GM04504 (cell line): ENCODE measurements at places on chromosomes 7 and 10.

DNA sequence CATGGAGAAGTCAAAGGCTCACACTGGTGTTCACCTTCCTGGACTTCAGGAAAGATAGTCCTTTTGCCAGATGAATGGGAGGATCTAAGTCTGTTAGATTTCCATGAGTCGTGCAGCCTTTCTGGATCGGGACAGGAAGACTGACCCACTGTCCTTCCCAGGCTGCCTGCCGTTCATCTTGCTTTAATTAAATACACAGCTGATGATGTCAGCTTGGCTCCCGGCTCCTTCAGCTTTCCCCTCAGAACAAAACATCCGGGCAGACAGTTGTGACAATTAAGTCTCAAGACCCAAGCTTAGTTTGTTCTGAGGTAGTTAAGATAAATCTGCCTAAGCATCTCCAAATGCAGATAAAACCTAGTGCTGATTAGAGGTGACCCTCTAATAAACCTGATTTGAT lies 58.6 kb downstream of the AUTS2 start:
- peak; percentile 43 for DNase-seq

- DNase-seq, result no peak
These were observed 252.6 kb downstream of the CELF2 start for GRCh38 chr10:11270135-11270857.

DNA sequence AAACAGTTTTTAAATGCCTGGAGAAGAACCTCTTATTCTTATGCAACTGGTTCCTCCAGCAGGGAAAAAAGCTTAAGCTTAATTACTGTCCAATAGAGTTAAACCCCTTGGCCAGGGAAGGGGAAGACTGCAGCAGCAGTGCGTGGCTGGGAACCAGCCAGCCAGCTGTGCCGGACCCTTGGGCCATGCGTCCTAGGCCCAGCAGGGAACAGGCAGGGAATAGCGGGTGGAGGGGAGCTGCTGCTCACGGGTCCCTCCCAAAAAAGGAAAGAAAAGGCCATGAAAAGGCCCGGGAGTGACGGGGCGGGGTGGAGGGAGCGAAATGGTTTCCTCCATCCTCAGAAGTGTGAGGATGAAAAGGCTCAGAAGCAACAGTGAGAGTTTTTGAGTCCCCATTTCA lies 35.2 kb upstream of the HECW1 start:
- no peak for DNase-seq

DNA sequence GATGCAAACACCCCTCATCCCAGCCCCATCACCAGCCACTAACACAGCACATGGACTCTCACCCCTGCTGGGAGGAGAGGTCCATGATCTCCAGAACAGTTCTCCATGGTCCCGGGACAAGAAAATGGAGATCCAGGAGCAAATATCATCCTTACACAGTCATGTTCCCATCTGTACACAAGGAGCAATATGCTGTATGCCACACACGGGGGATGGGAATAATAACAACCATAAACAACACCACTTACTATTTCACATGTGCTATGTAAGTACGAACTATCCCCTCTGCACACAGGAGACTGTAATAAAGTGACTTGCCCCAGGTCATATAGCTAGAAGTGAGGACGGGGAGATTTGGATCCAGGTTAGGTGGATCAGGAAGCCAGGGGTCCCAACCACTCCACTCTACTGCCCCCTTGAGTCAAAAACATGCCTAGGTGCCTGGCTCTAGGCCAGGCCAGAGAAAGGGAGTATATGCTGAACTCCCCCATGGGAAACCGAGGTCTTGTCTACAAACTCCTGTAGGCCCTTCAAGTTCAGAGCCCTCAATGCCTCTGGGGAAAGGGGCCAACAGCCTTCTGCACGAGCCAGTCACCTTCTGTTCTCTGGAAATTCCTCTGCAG lies 34.1 kb downstream of the LRRC20 start:
- no peak for DNase-seq

DNA sequence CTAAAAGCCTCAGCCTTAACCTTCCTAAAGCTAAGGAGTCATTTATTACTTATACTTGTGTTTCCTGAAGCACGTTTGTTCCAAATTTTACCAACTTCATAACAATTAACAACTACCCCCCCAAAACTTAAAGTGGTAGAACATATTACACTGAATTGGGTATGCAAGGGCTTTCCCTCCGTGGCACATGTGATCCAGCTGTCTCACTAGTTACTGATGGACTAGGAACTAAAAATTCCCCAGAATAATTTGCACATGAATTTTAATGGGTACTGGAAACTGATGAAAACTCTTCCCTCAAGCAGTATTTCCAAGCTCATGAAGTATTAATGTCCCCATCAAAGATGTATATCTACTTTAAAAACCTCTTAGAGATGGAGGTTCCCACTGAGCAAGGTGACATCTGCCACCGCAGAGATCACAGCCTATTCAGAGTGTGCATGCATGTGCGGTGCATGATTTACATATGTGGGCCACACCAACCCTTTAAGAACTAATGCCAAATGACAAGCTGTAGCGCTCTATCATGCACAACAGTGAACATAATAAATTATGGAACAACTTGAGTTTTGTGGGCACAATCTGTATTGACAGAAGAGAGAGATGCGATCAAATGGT lies 139.9 kb upstream of the ADCY1 start:
- no peak for DNase-seq

DNA sequence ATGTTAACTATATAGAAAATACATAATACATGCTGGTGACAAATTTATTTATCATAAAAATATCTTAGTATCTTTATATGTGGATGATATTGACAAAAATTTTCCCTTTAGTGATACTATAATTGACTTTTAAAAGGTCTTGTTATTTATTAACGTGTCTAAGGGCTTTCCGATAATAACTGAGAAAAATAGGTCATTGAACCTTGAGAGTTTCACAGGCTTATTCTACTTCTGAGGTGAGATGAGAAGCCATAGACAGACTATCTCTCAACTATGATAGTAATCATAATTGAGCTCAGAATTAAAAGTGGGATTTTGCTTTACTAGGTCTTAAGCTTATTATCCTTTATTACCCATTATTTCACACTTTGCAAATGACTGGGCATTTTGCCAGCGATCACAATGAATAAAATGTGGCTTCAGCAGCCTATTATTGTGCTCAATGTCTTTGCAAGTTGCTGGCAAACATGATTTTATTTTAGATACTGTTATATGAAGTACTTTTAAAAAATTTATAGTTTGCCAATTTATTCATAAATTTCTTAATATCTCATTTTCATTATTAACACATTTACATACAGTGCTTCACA lies 574.5 kb downstream of the ZWINT start:
- no peak for DNase-seq

DNA sequence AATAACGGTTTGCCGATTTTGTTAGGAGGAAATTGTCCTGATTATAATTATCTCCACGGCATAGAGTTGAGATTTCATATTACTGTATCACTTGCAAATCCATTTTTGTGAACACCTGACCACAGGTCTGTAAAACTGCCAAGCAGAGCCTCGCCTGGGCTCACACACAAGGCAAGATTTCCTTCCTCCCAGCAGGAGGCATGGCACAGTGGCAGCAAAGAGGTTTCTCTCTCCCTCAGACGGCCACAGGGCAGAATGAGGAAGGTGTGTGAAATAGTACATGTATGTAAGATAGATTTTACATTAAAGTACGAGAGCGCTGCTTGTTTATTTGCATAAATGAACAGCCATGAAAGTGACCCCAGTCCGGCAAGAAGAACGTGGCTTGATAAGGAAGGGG lies 130.1 kb downstream of the CELF2 start:
- DNase-seq, result no peak

DNA sequence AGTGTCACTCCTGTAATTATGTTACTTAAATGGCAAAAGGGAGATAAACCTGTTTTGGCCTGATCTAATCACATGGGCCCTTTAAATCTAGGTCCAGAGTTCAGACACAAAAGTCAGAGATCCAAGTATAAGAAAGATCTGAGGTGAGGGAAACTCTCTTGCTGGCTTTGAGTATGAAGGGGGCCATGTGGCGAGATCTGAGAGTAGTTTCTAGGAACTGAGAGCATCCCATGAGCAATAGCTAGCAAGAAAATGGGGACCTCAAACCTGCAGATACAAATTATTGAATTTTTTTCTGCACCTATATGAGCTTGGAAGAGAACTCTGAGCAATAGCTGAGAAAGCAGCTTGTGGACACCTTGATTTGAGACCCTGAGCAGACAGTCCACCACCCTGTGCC lies 27.6 kb downstream of the ANKRD7 start:
- no peak for DNase-seq

DNA sequence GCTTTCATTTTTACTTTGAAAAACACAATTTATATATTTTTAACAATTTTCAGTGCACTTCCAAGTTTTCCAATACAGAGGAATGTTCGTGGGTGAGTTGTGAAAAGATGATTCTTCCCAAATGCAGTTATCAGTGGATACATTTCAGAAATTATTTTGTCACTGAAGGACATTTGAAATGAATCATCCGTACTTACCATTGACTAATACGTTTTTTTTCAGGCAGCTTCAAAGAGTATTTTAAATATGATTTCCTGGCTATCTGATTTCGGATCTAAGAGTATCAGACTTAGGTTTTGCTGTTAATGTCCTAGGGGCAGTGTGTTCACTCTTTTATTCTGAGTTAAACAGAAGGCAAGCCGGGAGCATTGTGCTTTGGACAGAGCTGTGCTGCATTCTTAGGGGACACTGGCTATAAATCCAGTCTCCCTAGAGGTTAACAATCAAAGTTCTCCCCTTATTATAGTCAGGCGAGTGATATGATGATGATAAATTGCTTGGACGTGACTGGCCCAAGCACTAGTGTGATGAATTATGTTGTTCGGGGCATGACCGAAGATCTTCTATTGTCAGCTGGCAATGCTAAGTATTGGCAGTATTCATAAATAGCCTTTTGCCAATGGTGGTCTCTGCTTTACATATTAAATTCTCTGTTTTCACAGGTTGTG lies 4.5 kb downstream of the PTER start:
- DNase-seq, result no peak

GRCh38 chr10:11087372-11087771 lies 69.7 kb downstream of the CELF2 start:
- no peak for DNase-seq

DNA sequence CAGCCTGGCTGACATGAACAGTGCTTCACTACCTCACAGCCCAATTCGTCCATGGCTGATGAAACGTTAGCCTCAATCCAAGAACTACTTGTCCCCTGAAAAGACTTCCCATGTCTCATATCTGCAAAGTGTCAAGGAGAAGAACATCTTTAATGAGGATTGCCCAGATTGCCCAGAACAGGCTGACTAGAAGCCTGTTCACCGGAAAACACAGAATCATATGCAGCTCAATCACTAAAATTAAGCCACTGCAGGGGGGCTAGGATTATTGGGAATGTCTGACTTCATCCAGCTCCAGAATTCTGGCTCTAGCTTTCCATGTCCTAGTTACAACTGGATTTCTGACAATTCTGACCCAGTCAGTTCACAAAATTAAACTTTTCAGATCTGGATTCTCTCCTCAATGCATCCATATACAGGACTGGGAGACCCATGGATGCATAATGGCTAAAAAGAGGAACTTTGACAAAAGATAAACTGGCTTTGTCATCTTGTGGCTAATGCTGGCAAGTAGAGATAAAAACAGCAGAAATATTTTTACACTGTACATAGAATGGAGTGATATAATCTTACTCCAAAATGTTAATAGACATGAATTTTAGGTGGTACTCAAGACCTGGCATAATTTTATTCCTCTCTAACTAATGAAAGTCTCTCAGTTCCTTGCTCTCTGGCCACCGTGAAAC lies 467.0 kb upstream of the POT1 start:
- DNase-seq, result no peak

GRCh38 chr10:48444861-48445841 lies 138.7 kb downstream of the MAPK8 start:
- DNase-seq, result no peak

- DNase-seq, result peak; percentile 3
These were observed 110.8 kb upstream of the LRGUK start for GRCh38 chr7:134016223-134016941.

- no peak for DNase-seq
These were observed 588.6 kb downstream of the DNAJB9 start for GRCh38 chr7:109158246-109158645.

- DNase-seq, result no peak
These were observed 2.8 kb upstream of the OR6V1 start for GRCh38 chr7:143049362-143049761.

DNA sequence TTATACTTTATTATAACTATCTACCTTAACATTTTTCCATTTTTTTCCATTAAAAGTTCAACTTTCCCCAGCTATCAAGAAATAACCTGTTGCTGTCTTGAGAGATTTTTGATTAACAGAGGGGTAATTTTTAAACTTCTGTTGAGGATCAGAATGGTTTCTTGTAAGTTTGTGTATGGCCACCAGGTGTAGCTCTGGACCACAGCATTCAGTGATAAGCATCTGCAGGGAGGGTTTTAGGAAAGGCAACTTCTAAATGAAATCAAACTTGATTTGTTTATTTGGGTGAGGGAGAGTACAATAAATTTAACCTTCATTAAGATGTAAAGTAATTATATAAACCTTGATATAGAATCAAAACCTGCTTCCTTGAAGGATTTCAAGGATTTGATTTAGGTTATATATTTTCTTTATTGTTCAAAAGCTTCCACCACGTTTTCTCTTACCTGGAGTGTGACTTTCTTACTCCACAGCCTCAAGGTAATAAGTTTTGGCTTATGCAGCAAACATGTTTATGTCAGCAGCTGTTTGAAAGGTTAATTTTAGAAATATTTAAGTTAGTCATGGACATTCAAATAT lies 153.3 kb downstream of the STK31 start:
- peak; percentile 11 for DNase-seq

GRCh38 chr7:37481722-37482288 lies 33.1 kb upstream of the ELMO1 start:
- no peak for DNase-seq

GRCh38 chr7:88357781-88358525 lies 51.3 kb upstream of the STEAP4 start:
- no peak for DNase-seq

- DNase-seq, result no peak
These were observed 144.2 kb upstream of the STEAP4 start for GRCh38 chr7:88450874-88451273.

DNA sequence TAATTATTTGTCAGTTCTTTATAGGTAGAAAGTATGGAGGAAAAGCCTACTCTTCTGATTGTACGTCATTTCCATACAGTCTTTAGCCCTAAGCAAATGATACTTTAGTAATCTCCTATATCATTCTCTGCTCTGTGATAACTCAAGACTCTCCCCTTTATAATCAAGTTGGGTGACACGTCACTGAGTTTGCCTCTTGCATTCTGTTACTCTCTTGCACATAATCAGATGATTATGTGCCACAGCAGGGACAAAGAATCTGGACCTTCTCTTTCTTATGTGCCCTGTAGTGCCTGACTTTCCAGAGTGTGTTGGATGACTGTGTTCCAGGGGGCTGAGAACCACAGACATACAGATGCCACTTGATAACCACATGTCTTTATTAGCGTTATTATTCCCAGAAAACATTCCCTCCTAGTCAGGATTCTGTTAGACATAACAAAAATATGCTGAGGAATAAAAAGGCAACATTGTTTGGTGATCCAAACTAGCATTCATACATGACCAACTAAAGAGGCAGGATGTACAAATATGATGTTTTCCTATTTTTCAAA lies 116.4 kb upstream of the HGF start:
- no peak for DNase-seq
